ENCODE measurements at places on chromosomes 2 and 18.
A peak's percentile ranks its signal among the peaks of the same experiment; 100 is the strongest.

DNA sequence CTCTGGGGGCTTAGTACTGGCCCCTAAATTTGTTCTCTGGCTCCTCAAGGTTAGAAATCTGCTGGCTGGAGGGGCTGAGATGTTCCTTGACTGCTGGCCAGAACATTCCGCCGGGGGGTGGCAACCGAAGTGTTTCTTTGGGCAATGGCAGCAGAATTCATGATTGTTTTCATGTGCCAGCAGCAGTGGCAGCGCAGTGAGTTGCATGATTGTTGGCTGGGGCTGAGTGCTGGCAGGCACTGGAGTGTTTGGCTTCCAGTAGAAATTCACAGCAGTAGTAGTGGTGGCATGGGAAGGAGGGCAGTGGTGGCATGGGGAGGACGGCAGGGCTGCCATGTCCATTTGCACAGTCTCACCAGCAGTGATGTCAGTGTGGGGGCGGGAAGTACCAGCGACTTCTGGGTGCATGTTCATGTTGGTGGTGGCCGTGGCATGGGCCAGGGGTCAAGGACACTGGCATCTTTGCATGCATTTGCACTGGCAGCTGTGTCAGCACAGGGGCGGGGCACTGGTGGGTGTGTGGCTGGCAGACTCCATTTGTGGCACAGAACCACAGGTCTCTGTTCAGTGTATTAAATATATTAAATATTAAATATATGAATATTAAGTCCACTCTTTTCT lies 130.6 kb upstream of the CDH7 start:
- no peak for DNase-seq

GRCh38 chr2:157592948-157593347 lies 35.7 kb downstream of the ACVR1C start:
- no peak for DNase-seq

DNA sequence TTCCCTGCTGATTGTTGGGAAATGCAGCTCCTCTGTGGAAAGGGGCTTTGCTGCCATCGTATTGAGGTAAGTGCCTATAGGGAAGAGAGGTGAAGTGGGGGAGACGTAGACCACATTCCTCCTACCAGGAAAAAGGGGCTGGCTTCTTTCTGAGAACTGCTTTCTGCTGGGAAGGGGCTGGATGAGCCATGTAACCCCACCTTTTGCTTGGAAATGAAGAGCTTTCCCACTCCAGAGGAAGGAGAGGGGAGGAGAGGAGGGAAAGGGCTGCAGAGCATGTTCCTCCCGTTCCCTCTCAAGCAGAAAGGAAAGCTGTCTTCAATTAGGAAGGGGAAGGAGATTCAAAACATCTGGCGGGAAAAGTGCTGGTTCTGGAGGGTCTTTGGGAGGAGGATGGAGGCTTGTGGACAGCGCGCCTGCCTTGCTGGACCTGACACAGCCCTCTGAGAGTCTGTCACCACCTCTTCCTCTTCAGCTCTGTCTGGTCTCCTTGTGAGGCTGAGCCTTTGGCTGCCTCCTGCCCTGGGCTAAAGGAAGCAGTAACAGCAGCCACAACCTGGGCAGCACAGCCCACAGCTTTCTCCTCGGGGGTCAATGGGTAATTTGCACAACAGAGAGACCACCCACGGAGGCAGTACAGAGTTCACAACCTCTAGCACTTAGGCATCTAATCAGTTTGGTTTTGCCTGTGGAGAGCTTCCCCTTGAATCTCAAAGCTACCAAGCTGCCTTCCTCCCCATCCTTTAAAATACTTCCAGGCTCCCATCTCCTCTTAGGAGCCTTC lies 410.0 kb upstream of the TNP1 start:
- DNase-seq: no peak

DNA sequence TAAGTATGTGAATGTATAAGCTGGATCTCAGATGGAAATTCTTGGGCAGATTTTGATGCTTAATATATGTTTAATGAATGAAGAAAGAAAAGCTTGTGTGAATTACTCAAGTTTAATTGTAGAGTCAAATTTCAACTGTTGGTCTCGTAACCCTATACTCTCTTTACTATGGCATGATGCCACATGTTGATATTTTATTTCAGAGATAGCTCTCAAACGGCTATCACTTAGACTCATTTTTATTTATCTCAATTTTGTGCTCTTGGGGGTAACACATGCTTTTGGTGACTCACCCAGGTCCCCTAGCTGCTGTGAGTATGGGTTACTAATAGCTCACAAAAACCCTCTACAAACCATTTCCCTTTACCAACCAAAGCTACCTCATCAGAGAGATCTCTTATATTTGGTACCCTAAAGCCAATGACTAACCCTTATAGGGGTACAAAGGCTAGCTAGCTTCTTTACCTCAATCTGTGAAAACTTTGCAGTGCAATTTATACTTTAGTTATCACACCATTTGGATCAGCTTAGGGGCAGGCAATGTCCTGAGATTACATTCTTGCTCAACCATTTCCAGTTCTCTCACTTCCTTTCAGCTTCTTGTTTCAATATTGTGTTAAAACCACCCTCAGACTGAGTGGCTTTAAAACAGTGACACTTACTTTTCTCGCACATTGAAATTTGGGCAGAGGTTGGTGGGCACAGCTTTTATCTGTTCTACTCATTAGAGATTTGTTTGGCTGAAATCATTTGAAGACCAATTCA lies 240.3 kb downstream of the CDH7 start:
- DNase-seq: no peak

DNA sequence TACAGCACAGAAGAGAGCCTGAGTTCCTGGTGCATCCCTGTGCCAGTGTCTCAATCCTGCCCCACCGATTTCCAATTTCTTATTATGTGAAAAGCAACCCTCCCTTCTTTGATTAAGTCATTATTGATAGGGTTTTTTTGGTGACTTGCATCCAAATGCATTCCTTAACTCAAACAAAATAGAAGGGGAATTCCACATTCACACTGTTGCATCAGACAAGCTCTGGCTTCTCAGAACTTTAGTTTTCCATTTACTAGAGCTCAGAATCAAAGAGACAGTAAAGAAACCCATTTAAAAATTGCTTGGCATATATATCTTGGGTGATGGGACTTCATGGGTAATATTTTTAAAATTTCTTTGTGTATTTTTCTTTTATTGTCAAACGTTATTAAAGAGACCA lies 13.8 kb upstream of the TMEM200C start:
- DNase-seq: no peak

DNA sequence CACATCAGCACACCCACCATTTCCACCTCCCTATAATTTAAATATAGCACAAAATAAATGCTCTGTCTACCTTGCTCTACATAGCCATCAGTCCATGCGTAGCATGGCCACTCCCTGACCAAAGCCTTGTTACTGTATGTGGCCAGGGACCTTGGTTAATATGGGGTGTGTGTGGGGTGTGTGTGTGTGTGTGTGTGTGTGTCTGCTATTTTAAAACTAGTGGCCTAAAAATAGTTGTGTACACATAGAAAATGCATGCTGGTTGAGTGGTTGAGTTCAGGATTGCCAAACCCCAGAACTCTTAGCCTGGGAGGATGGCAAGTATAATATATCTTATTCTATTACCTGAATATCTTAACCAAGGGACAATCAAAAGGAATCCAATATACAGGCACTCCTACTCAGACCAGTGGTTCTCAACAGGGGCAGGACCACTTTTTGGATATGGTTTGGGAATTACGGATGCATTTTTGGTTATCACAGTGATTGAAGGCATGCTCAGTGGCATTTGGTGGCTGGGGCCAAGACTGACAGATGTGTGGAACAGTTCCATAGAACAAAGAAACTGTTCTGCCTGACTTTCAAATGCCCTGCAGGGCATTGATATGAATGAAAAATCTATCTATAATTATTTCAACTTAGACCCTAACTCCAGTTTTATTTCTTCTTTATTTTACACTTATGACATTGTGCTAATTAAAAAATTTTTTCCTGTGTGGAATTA lies 72.3 kb upstream of the PSME4 start:
- no peak for DNase-seq

- DNase-seq: no peak
These were observed 34.4 kb downstream of the VRK2 start for GRCh38 chr2:58081000-58081399.

GRCh38 chr2:127451981-127452380 lies 33.8 kb downstream of the PROC start:
- no peak for DNase-seq

- DNase-seq: no peak
These were observed 154.8 kb downstream of the RNF144A start for GRCh38 chr2:7071916-7072556.

DNA sequence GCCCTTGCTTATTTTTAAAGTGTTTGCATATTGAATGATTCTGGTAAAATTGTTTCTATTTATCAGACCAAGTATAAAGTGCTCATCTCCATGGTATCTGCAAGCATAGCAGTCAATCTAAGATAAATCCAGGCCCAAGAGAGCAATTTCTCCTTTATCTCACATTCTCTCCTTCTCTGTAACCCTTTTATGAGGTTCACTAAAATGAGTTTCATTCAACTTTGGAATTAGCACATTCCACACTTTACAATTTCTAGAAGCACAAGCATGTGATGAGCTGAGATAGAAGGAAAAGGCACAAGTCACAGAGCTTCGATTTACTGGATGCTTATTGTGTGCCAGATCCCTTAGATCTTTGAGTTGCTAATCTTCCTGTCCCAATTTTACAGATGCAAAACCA lies 97.3 kb downstream of the CNTNAP5 start:
- no peak for DNase-seq

GRCh38 chr2:232022718-232023117 lies 61.2 kb downstream of the DIS3L2 start:
- no peak for DNase-seq

GRCh38 chr2:153886833-153887232 lies 15.1 kb downstream of the GALNT13 start:
- DNase-seq: no peak

GRCh38 chr2:54545702-54546450 lies 89.7 kb downstream of the SPTBN1 start:
- no peak for DNase-seq

DNA sequence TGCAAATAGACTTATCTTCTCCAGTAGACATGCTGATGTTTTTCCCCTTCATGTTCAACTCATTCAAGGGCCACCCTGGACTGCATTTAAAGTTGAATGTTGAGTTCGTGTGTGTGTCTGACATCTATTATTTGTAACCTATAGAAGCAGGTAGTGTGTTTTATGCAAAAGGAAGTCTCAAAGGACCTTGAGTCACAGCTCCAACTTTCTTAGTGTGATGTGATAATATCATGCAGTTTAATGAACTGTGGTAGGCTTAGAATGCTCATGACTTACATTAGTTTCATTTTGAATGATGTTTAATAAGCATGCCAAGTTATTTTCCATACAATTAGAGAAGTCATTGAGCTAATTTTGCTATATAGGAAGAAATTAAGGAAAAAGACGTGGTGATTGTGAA lies 67.9 kb downstream of the CERS6 start:
- no peak for DNase-seq

- DNase-seq: no peak
These were observed 28.8 kb downstream of the STEAP3 start for GRCh38 chr2:119252186-119253113.

DNA sequence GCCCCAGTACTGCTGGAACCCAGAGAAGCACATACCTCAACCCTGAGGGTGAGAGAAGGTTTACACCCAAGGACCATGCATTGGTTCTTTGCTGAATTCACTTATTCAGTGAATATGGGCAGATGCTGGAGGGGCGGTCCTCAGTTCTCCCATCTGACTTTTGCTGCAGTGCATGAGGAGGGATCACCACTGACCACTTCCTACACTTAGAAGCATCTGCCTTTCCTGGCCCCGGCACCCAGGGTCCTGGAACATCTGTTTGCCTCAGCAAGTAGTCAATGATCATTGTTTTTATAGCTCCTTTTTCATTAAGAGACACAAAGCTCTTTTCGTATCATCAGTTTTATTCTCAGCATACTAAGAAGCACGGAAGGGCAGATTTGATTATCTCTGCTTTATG lies 211.4 kb downstream of the SH3RF3 start:
- no peak for DNase-seq

DNA sequence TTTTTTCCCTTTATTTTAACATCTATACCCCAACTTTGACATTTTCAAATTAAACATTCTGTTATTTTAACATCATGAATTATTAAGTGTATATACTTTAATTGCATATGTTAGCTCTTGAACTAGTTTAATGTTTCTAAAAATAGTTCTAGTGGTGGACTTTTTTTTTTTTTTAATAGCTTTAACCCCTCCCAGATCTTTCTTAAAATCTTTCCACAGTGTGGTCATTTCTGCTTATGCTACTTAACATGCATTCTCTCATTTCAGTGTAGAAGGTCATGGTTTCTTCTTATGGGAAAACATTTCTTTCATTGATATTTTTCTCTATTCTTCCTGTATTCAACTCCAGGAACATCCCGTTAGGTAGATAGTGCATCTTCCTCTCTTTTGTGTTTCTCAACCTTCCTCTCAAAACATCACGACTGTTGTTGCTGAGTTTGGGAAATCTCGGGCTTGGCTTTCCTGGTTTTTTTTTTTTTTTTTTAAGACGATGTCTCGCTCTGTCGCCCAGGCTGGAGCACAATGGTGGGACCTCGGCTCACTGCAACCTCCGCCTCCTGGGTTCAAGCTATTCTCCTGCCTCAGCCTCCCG lies 849 bp upstream of the TMEM18 start:
- DNase-seq: no peak

- DNase-seq: peak; percentile 56
These were observed 1.1 kb upstream of the BOLL start for GRCh38 chr2:197786010-197786877.
